Transverse colon (tissue), 4 donors: ENCODE measurements at places on chromosomes 1 and 21. TPM values are rescaled to one million over a fixed set of nuclear protein-coding genes. Genes with fewer than 3 reads are reported as not detected.

- DNase-seq: no peak
Measured at GRCh38 chr1:12422488-12422887, 192.7 kb downstream of the VPS13D start.

- no peak for DNase-seq
Measured at GRCh38 chr21:34702341-34703170, 33.8 kb downstream of the CLIC6 start.

GRCh38 chr1:241775021-241775420 lies 73.0 kb upstream of the EXO1 start:
- no peak for DNase-seq

DNA sequence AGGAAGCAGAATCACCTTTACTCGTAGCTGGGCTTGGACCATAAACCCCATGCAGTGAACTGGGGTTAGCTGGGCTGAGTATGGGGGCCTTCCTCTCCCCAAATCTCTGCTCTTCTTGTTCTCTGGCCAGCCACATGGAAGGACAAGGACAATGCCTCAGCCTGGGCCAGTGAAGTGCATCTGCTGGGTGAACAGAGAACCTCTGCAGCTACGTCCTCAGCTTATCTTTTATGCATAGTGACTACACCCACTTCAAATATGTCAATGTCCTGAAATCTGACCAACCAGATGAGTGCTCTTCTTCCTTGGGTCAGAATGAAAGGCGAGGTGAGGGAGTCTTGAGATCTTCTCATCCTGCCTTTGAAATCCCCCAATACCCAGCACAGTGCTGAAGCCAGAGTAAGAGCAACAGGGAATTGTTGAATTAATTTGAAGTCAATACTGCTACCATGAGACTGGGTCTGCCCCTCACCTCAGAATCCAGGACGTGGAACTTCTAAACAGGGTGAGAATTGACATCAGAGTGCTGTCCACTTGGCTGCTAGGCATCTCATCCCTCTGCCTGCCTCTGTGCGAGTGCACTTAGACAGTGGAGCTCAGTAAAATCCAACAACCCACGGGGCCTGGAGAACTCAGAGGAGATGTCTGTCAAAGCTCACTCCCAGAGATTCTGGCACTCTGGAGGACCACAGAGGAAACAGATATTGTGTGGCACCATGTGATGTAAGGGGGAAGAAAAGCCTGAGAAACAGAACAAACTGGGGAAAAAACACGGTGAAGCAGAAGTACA lies 99.0 kb downstream of the IER5 start:
- DNase-seq: no peak

DNA sequence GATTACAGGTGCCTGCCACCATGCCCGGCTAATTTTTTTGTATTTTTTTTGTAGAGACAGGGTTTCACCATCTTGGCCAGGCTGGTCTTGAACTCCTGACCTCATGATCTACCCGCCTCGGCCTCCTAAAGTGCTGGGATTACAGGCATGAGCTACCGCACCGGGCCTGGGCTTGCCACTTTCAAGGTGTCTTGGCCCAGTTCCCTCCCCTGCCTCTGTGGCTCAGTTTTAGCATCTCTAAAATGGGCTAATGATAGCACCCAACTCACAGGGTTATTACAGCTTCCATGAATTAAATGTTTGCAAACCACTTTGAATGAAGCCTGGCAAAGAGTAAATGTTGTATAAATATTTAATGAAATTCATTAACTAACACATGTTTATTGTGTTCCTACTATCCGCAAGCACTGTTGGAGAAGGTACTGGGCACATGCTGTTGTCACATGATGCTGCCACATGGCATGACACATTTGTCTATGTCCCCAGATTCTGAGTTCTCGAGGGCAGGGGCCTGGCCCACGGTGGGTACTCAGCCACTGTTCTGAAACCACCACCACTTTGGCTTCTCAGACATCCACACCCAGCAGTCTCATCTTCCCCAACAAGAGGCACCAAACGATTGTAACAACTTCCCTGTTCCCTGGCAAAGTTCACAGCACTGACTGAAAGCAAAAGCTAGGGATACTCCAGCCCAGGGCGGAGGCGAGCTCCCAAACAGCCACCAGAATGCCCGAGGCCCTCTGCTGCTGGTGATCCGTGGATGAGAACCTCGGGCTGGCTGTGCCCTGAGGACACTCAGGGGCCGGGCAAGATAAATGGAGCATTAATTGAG lies 9.7 kb downstream of the IFFO2 start:
- no peak for DNase-seq

CAPN8 gene
- 57.1 TPM for total RNA-seq
